ENCODE measurements at places on chromosomes 5 and 9.
A peak's percentile ranks its signal among the peaks of the same experiment; 100 is the strongest.

DNA sequence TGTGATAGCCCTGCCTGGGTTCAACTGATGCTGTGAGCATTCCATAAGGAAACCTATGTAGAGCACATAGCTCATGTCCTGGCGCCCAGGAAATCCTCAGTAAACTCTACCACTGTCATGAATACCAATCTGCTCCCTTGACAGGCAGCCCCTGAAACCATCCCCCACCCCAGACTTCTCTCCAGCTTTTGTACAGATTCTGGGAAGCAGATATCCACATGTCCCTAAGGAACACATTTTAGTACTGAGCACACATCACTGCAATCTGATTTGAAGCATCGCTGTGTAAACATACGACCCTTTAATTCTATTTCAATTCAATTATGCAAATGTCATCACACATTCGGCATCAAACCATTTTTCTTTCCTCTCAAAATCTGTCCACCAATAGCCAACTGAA, 89.5 kb upstream of the FSTL4 start:
- no peak for DNase-seq

DNA sequence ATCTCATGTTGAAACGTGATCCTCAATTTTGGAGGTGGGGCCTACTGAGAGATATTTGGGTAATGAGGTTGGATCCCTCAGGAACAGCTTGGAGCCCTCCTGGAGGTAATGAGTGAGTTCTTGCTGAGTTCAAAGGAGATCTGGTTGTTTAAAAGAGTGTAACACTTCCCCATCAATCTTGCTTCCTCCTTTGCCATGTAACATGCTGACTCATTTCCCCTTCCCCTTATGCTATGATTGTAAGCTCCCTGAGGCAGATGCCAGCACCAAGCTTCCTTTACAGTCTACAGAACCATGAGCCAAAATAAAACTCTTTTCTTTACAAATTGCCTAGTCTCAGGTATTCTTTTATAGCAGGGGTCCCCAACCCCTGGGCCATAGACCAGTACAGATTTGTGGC, 352.3 kb downstream of the SLCO4C1 start:
- no peak for DNase-seq

- DNase-seq = peak; percentile 95
Observed at GRCh38 chr9:124280176-124280691, 22.5 kb downstream of the NEK6 start.

GRCh38 chr5:35838370-35839042, 18.2 kb upstream of the IL7R start:
- DNase-seq = no peak
